ENCODE measurements at places on chromosomes 2 and 18. TPM values are rescaled to one million over a fixed set of nuclear protein-coding genes. Genes with fewer than 3 reads are reported as not detected.

Gene RAD51AP2
- polyA plus RNA-seq: 2.7 TPM

DNA sequence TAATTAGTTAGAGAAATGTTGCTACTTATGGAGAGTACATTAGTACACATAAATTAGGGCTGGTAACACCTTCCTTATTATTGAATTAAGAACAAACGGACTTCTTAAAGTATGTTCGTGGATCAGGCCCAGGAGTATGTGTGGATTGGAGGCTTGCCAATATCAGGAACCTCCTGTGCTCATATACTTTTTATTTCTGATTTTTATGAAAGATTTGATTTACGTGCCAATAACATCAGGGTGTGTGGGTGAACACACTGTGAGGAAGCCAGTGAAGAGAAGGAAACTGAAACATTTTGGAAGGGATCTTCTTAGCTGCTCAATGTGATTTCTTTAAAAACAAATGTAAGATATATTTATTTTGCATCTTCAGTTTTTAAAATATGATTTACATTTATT lies 113.0 kb downstream of the EFEMP1 start:
- no peak for DNase-seq

DNA sequence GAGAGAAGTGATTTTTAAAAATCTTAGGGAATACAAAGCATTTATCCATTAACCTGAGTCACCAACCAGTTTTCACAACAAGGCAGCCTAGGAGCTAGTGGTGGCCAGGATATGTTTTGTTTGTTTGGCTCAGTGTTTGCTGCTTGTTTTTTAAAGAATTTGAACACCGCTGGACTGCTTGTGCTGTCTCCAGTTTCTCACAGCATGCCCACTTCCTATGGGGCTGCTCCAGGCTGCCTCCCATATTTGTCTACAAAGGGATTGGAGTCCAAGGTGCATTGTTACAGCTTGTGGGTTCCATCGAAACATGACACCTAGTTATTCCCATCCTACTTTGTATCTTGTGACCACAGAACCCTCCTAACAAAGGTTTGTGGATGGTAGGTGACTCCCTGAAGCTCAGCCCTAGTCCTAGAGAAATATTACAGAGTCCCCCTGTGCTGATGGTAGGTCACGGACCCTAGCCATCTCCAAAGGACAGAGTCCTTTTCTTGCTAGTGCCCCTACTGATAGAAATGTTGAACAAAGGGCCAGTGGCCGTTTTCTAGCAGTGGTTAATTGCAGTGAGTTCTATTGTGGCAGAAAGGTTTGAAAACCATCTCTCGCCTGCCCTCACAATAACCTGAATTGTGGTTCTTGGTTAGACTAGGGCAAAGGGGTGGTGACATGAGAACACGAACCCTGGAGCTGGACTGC lies 23.2 kb downstream of the GPR39 start:
- DNase-seq: no peak

- no peak for DNase-seq
Measured at GRCh38 chr2:54801352-54801751, 77.9 kb downstream of the EML6 start.

DNA sequence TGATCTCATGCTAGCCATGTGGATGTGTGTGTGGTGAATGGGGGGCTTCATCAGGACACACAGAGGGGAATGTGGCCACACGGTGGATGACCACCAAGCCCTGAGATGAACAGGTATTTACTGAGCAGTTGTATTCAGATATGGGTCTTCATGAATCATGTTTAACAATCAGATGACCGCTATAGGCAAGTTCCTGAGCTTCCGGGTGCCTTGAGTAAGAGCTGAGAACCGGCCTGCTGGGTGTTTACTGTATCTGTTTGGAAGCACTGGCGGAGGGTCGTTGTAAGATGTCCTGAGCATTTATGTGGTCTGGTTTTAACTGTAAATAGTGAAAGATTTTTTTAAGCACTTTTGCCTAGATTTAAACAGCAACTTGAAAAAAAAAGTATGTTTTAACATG lies 43.9 kb downstream of the BOLA3 start:
- no peak for DNase-seq

GRCh38 chr2:146890491-146890890 lies 954.3 kb upstream of the ACVR2A start:
- DNase-seq: no peak

- DNase-seq: no peak
Measured at GRCh38 chr2:88071365-88071764, 3.7 kb downstream of the SMYD1 start.

Gene SERPINB3
- 2.4 TPM for polyA plus RNA-seq

DNA sequence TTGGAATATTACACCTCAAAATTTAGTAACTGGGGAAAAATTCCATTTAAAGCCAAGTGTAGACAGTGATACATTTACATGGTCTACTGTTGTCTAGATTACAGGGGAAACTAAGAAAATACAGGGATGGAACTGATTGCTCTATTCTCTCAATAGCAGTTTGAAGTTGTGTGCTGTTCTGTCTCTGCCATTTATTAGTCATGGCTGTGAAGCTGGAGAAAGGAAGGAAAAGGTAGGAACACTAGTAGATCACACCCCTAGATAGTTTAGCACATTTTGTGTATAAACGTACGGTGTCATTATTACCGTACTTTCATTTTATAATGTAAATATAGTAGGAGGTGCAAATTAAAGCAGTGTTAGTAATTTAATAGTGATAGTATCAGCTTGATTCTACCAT lies 170.5 kb downstream of the PHLPP1 start:
- DNase-seq: no peak

Gene IL1F10
- polyA plus RNA-seq: not detected

DNA sequence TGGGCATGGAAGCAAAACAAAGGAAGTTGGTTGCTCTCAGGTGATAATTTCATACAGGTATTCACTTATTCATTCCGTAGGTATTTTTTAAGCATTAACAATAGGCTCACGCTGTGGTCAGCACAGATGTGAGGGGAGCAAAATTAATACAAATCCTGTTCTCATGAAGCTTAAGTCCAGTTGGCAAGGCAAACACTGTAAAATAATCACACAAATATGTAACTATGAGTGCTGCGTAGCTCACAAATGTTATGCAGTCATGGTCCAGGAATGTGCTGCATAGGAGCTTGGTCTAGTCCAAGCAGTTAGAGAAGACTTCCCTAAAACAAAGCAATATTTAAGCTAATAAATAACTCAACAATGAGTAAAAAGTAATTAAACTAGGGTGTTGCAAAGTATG lies 23.9 kb downstream of the SP5 start:
- DNase-seq: no peak

- no peak for DNase-seq
Measured at GRCh38 chr2:2127467-2127866, 203.6 kb downstream of the MYT1L start.

GRCh38 chr18:7334973-7335568 lies 104.2 kb downstream of the LRRC30 start:
- DNase-seq: no peak

Gene STRN
- polyA plus RNA-seq: 13.9 TPM

DNA sequence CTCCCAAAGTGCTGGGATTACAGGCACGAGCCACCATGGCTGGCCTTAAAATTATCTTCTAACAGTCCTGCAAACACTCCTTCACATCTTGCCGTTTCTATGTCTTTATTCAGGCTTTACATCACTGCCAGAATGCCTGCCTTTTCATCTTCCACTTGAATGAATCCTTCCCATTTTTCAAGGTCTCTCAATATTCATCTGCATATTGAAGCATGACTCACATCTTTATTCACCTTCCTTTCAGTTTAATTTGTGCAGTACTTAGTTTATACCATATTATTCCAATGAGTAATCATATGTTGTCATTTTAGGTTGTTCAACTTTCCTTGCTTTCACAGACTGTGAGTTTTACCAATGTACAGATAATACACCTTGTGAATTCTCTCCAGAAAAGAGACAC lies 510.1 kb upstream of the PIK3C3 start:
- DNase-seq: no peak

DNA sequence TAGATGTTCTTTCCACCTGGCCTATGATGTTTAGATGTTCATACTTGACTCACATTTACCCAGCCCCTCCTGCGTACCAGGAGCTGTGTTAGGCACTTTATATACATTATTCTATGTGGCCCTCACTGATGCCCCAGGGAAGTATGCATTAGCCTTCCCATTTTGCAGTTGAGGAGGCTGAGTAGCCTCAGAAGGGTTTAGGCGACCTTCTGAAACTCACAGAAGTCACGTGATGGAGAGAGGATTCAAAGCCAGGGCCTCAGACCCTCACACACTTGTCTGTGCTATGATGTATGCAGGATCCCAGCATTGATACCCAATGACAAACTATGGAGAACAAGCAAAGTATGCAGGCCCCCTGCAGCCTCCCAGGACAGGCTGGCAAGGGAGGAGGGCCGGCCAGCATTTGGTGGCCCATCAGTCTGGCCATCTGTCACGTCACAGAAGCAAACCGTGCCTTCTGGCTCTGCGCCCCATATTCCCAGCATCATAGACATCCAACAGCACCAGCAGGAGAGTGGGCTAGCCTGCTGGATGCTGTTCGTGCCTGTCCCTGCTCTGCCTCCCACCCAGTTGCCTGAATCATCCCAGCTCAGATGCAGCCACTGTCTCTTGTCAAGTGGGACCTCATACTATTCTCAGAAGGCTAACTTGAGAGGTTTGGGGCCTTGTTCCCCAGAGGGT lies 33.6 kb downstream of the EHD3 start:
- DNase-seq: no peak

DNA sequence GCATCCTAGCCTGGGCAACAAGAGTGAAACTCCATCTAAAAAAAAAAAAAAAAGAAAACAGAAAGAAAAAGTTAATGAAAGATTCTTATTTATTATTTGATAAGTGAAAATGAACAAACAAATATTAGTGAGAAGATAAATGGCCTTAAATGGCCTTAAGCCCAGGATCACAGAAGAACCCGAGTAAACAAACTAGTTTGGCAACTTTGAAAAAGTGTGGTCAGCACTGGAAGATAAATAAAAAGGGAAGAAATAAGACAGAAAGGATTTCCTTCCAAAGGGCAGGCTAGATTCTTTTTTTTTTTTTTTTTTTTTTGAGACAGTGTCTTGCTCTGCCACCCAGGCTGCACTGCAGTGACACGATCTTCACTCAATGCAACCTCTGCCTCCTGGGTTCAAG lies 692.4 kb downstream of the CPS1 start:
- no peak for DNase-seq

DNA sequence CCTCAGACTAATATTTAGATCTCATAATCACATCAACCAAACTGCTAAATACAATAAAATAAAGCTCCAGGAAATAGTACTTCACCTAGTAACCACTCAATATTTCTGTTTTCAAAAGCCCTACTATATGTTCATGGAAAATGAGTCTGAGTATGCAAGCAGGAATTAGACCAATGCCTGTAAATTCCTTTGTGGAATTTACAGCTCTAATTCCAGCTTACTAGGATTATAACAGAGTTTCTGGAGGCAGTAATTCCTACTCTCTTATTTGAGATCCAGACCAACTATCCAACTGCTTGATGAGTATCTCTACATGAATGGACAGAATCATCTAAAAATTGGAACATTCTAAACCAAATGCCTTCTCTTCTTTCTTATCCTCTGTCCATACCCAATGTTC lies 11.6 kb downstream of the CDKL4 start:
- no peak for DNase-seq

DNA sequence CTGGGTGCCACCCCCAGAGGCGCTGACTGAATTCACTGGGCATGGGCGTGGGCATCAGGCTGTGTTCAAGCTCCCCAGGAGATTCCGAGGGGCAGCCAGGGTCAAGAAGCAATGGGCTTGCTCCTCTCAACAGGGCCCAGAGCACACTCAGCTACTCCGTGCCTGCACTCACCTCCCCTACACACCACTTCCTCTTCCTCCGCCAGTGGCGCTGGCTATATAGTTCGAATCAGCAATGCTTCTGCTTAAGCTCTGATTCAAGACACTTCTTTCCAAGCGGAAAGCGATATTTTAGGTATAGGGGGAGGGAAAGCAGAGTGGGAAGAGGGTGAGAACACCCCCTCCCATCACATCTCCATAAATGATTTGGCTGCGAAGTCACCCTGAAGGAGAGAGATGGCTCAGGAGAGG lies 42.1 kb downstream of the CRACDL start:
- peak; percentile 6 for DNase-seq

GRCh38 chr2:10001586-10001985 lies 41.8 kb upstream of the KLF11 start:
- no peak for DNase-seq

DNA sequence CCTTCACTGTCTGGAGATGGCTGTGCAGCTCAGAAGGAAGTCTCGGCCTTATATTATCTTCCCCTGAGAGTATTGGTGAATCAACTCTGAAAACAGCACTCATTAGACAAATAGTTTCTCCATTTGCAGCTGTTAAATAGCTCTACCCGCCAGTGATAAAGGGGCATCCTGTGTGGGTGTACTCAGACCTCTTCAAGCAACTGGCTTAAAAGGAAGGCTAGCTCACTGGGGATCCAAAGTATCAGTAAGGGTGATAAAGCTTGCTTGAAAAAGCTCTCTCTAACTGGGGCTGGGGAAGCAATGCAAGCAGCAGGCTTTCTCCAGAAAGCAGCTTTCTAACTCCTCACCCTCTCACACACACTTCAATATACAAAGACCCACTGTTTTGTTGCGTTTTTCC lies 64.9 kb upstream of the PSMD14 start:
- DNase-seq: no peak

Gene PID1
- polyA plus RNA-seq: 14.8 TPM

DNA sequence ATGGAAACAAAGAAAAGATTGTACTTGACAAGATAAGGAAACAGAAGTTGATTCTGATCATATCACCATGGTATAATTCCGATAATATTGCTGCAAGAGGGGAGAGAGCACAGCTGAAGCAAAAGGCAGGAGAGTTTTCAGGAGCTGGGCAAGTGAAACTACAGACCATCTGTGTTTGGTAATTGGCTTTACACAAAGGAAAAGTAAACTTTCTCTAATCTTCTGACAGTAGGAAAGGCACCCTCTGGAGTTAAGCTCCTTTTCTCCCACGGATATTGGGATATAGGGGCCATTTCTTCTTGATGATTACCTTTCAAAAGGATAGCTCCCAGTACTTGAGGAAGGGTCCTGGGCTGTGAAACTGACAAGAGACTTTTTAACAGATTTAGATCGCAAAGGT lies 29.9 kb upstream of the REG3A start:
- no peak for DNase-seq

DNA sequence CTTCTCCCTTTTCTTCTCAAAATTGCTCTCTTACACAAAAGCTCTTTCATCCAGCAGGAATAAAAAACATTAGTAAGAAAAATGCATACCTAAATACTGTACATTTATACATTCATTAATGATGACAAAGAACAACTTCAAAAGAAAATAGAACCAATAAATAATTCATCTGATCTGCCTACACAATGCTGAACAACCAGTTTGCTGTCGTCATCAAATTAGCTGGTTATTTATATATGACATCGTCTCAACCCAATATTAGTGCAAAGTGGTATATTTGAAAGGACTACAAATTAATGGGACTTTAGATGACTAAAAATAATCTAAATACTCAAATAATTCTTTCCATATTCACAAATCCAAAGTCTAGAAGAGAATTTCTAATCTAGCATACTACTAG lies 24.8 kb upstream of the VIT start:
- DNase-seq: no peak
